NCI-H2081 (cell line): ENCODE measurements at places on chromosomes 5 and 9.
A peak's percentile ranks its signal among the peaks of the same experiment; 100 is the strongest.

DNA sequence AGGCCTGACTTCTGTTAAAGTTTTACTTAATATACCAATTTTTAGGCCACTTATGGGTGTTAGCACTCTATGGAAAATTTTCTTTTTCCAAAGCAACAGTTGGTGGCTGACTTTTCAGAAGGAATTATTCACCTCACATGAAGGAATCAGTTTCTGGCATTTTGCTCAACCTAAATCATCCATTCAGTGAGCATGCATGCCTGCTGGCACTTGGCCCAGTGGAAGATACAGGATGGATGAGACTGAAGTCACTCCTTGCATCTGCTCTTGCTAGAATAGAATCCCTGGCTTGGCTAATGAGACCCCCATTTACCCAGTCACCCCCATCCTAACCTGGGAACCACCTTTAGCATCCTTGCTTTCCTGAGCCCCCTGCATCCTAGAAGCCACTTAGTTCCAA is 131.7 kb downstream of the WDR41 start:
- no peak for DNase-seq

GRCh38 chr9:88596376-88596775 is 61.4 kb downstream of the NXNL2 start:
- no peak for DNase-seq

- no peak for DNase-seq
These were observed 123.1 kb downstream of the LIFR start for GRCh38 chr5:38433160-38433861.

- DNase-seq, result peak; percentile 75
These were observed 43.1 kb downstream of the TMEM174 start for GRCh38 chr5:73215891-73216610.

- DNase-seq, result no peak
These were observed 47.9 kb downstream of the MEGF10 start for GRCh38 chr5:127338501-127338900.

- DNase-seq, result peak; percentile 23
These were observed 511.6 kb downstream of the DMAC1 start for GRCh38 chr9:7287986-7288385.

DNA sequence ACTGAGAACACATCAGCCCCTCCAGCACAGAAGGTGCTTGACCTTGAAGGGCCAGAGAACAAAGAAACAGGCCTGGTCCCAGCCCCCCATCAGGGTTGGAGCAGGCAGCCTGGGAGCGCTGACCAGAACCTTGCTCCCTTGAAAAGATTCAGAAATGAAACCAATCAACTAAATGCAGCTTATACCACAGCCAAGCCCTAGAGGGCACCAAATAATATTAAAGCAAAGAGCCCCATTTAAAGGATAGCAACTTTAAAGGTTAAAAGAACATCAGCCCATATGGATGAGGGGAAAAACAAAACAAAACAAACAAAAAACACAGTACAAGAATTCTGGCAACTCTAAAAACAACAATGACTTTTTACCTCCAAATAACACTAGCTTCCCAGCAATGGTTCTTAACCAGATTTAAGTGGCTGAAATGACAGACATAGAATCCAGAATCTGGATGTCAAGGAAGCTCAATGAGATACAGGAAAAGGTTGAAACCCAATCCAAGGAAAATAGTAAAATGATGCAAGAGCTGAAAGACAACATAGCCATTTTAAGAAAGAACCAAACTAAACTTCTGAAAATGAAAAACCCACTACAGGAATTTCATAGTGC is 471.9 kb downstream of the MTRR start:
- peak; percentile 42 for DNase-seq

DNA sequence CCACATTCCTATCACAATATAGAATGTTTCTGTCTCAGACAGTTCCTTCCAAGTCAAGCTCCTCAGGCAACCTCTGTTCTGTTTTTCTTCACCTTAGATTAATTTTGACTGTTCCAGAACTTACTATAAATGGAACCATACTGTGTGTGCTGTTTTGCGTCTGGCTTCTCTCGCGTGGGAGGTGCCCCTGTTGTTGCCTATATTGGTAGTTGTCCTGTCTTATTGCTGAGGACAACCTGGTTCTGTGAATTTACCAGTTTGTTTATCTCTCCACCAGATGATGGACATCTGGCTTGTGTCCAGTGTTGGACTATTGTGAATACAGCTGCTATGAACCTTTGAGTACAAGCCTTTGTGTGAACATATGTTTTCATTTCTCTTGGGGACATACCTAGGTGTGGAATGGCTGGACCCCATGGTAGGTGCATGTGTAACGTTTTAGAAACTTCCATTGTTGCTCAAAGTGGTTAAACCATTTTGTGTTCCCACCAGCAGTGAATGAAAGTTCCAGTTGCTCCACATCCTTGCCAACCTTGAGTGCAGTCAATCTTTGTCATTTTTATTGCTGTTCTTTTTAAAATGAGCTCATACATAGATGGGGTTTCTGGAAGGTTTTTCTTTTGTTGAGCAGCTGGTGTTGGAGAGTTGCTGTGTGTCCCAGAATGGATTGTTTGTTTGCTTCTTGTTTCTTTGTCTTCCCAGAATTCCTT is 18.1 kb downstream of the HMCN2 start:
- peak; percentile 24 for DNase-seq

- no peak for DNase-seq
These were observed 98.5 kb downstream of the SYK start for GRCh38 chr9:90900130-90900529.

GRCh38 chr5:44807269-44807668 is 1.5 kb upstream of the MRPS30 start:
- DNase-seq, result no peak

GRCh38 chr5:115450741-115451140 is 93.8 kb downstream of the FEM1C start:
- DNase-seq, result no peak
